ENCODE measurements at places on chromosomes 11 and 22.

GRCh38 chr11:45933131-45933831 lies 10.8 kb downstream of the LARGE2 start:
- no peak for DNase-seq

DNA sequence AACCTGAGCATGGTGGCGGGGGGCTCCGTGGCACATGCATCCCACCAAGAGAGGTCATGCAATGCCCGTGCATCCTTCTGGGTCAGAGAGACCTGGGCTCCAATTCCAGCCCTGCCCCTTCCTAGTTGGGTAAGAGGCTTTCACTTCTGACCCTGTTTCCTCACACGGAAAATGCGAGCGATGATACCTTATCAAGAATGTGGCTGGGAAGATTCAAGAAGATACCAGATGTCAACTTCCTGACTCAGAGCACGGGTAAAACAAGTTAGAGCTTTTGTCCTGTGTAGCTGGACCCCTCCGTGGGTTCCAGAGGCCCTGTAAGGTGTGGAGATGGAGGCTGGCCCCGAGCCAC lies 8.7 kb upstream of the DGKZ start:
- no peak for DNase-seq

- DNase-seq = no peak
These were observed 57.5 kb upstream of the DDI1 start for GRCh38 chr11:103978616-103979595.

GRCh38 chr11:63986932-63987513 lies 785 bp downstream of the OTUB1 start:
- no peak for DNase-seq

DNA sequence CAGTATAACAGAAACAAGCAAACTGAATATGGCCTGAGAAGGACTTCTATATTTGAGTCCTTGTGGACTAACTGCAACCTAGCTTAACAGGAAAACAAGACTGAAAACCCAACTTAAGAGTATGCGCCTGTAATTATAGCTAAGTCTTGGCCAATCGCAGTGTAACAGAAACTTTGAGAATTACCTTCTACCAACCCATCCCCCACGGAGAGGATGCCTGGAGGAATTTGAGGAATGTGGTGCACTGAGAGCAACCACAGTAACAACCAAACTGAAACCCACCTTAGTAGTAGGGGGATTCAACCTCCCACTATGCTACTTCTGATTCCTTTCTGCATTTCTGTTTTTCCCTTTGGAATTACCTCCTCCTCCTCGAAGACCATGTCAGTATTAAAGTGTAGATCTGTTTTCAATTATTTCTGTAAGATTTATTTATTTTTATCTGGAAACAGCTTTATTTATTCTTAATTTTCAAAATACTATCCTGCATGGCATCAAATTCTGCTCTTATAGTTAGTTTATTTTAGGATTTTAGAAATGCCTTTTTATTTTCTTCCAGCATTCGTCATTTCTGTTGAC lies 393.6 kb downstream of the KCNA4 start:
- DNase-seq = no peak

DNA sequence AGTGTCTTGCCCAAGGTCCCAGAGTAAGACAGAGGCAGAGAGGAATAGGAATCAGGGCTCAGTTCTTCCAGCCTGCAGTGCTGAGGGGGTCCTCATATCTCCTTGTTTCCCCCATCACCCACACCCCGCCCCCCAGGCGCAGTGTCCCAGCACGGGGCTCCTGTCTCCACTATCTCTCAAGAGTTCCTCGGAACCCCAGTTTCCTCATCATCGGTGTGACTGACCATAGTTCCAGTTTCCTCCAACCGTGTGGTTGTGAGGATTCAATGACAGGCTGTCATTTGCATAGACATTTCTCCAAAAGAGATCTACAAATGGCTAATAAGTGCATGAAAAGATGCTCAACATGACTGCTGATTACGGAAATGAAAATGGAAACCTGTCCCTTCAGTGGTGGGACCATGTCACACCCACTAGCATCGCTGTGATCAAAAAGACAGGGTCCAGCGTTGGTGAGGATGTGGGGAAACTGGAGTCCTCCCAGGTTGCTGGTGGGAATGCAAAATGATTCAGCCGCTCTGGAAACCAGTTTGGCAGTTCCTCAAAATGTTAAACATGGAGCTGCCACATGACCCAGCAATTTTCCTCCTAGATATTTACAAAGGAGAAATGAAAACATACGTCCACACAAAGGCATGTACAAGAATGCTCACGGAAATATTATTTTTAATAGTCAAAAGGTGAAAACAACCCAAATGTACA lies 31.8 kb upstream of the PDGFB start:
- DNase-seq = no peak

DNA sequence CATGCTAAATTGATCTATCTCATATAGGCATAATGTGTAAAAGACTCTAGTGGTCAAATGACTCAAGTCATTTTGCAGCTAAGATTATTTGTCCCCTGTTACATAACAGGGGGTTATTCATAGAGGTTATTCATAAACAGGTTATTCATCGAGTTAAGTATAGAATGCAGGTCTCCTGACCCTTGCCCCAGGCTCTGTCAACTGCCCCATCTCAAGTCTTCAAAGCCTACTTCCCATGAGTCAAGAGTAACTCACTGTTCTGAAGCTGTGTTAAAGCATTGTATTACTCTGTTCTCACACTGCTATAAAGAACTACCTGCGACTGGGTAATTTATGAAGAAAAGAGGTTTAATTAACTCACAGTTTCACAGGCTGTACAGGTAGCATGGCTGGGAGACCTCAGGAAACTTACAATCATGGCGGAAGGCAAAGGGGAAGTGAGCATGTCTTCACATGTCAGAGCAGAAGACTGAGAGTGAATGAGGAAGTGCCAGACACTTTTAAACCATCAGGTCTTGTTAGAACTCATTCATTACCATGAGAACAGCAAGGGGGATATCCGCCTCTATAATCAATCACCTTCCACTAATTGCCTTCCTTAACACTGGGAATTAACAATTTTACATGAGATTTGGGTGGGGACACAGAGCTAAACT lies 226.2 kb upstream of the BLID start:
- no peak for DNase-seq

DNA sequence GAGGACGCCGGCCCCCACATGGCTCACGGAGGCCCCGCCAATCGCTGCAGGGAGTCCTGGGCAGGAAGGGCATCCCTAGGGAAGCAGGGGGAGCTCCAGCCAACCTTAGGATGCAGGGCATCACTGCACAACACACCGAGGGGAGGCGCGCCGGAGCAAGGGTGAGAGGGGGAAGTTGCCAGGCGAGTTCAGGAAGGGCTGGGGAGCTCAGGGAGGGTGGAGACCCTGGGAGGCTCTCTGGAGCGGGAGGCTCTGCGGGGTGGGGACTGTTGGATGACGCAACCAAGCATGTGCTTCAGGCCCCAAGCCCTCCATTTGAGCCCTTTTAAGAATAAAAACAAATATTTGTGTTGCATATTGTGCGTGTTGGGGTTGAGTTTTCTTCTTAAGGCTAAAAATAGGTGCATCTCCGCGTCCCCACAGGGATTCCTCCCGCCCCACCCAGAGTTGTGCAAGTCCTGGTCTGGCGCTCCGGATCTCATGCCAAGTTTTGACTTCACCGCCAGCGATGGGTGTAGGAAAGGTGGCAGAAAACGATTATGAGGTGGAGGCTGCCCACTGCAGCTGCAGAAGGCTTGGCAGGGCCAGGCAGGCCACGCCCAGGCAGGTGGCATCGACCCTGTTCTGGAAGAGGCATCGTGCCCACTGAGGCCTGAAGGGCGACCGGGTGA lies 65.2 kb downstream of the WNT7B start:
- no peak for DNase-seq

GRCh38 chr11:122749005-122749687 lies 89.2 kb upstream of the CRTAM start:
- peak; percentile 60 for DNase-seq

GRCh38 chr11:128904656-128905344 lies 13.6 kb downstream of the KCNJ5 start:
- DNase-seq = no peak

GRCh38 chr11:2460540-2461252 lies 15.9 kb downstream of the KCNQ1 start:
- DNase-seq = no peak

DNA sequence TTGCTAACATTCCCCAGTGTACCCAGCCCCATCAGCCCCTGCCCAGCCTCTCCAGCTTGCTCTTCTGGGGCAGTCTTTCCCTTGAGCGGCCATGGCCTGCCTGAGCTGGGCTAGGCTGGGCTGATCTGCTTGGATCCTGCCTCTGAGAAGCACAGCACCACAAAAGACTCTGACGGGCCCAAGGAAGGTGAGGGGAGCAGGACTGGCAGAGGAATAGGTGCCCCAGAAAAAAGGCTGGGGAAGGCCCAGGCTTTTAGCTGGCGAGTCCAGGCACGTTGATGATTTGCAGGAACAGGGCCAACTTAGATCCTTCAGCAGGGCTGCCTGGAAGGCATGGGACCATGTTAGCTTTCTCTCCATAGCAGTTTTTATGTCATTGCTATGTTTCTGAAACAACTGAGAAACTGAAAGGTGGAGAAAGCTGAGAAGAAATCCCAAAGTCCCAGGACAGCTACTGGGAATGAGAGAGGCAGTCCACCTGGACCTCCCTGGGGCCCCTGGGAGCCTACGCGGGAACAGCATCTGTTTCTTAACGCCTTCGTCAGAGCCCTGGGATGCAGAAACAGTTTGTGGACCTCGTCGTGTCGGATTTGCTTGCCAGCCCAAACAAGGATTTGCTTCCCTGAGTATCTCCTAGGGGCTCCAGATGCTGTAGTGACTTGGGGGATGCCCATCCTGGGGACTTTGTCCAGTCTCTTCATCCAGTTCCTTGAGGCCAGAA lies 24.4 kb upstream of the FXYD6 start:
- DNase-seq = no peak

All from CD4-positive, alpha-beta T cell treated with Interleukin-10 for 1 hour (primary cell).